ENCODE measurements at places on chromosomes 4 and X.

DNA sequence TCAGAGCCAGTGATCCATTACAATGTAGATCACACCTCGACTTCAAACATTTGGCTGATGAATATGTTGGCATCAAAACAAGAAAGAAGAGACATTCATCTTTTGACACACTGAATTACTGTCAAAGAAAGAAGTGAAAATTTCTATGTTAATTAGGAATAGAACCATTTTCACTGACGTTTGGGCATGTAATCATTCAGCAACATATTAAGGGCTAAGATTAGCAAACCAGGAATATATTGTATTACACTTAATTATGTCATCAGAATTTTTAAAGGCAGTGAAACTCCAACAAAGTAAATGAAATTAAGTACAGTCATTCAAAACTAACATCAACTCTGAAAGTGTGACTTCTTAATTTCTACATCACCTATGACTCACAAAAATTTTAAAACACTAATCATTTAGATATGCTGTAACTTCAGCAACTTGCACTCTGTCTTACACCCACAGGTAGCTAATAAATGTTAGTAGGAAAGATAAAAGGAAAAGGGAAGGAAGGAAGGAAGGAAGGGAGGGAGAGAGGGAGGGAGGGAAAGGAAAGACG, 1.4 kb upstream of the SMR3A start:
- DNase-seq, result no peak

DNA sequence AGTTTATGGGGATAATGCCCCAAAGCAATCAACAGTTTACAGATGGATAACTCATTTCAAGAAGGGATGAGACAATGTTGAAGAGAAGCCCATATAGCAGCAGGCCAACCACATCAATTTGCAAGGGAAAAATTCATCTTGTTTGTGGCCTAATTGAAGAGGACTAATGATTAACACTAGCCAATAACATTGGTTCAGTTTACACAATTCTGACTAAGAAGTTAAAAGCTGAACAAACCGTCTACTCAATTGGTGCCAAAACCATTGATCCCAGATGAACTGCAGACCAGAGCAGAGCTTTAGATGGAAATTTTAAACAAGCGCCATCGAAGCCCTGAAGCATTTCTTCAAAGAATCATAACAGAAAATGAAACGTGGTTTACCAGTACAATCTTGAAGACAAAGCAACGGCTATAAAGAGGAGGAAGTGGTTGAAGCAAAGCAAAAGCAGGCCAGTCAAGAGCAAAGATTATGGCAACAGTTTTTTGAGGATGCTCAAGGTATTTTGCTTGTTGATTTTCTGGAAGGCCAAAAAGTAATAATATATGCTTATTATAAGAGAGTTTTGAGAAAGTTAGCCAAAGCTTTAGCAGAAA, 20.5 kb upstream of the BLTP1 start:
- DNase-seq, result no peak

GRCh38 chrX:16586377-16587112, 63.4 kb upstream of the S100G start:
- no peak for DNase-seq

- no peak for DNase-seq
Observed at GRCh38 chrX:50100188-50100587, 100.6 kb downstream of the AKAP4 start.

- no peak for DNase-seq
Observed at GRCh38 chr4:41069838-41070237, 144.5 kb downstream of the APBB2 start.

DNA sequence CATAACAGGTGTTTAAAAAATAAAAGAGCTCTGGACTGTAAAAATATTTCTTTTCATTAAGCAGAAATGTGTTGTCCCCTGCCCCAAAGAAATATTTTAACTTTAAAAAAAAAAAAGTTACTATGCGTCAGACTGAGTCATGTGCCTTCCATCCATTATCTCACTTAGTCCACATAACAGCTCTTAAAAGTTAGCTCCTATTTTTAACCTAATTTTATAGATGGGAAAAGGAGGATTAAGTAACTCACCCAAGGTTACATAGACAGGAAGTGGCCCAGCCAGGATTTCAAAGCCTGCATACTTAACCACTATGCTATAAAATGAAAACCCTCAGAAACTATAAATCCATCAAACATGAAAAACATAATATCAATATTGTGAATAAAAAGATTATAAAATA, 97.7 kb downstream of the MANBA start:
- DNase-seq, result no peak

DNA sequence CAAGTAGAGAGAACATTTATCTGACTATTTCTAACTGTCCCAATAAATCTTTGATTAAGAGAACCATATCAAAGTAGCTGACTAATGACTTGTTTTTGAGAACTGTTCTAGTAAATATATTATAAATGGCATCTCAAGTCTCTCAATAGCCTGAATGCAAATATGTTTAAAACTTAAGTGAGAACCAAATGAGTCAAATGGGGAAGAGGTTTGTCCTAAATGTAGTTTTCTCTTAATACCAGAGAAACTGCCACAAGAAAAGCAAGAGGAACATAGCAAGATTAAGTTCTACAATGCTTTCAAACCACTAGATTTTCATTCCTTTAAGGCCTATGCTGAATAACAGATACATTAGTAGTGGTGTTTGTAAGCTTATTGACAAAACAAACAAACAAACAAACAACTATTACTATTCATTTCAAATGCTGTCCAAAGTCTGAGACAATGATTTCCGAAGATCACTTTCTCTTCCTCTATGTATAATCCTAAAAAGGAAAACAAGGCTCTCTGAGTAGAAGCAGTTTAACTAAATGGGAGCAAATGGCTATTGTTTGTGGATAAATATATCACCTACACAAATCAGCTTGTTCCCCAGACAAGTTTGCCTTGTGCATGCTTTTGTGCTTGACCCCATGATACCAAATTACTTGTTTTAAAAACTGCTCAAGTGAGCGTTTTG, 408.4 kb upstream of the EMCN start:
- no peak for DNase-seq

DNA sequence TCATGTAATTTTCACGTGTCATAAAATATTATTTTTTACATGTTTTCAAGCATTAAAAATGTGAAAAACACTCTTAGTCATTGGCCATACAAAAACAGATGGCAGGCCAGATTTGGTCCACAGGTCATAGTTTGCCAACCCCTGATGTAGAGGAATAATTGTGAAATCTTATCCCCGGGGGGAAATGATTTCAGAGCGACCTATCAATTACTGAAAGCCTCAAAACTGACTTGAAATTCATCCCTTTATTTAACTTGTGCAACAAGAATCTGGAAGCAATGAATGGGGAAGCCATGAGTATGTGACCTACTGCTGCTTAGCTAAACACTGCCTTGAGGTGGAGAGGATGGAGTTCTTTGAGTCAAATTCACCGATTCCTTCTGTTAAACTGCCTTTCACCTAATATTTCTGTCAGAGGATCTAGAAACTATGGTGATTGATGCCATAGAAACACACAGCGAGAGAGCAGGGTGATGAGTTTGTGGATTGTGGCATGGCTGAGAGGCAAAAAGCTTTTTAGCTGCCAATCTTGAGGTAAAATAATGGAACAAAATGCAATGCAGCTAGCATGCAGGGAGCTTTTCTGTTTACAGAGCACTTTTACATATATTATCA, 30.3 kb upstream of the BRS3 start:
- no peak for DNase-seq

DNA sequence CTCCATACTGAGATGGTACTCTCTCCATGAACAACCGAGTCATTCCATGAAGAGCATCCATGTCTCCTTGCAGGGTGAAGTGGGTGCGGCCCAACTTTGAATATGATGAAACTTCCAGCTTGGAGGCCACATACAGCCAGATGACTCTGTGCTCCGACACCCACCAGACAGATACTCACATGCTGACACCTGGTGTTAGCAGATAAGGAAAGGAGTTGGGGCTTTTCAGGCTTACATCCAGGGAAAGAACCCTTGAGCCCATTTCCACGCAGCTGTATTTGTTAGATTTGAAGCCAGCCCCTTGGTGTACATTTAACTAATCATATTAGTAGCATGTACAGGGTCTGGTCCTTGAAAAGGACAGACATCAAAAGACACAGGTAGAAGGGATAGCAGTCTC, 62.1 kb upstream of the PRRG3 start:
- no peak for DNase-seq

GRCh38 chr4:139188648-139189416, 11.8 kb upstream of the ELF2 start:
- no peak for DNase-seq

GRCh38 chr4:87103691-87104187, 116.7 kb downstream of the KLHL8 start:
- no peak for DNase-seq

DNA sequence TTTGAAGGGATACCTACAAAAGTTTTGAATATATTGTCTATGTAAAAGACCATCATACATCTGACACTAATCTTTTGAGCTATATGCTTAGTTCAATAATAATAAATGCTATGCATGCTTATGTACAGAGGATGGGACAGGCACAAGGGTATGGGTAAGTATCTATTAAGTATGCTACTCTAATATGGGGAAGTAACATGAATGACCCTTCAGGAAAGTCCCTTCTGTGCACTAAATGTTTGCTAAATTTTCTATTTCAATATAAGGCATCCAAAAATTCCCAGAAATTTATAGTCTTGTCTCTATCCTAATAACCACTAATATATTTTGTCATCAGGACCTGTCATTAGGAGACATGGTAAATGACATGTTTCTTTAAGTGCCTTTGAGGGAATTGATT, 19.0 kb downstream of the ATP8A1 start:
- DNase-seq, result no peak

- DNase-seq, result no peak
Observed at GRCh38 chr4:125041372-125041930, 273.3 kb upstream of the FAT4 start.

- no peak for DNase-seq
Observed at GRCh38 chr4:141804836-141805235, 168.5 kb downstream of the IL15 start.

DNA sequence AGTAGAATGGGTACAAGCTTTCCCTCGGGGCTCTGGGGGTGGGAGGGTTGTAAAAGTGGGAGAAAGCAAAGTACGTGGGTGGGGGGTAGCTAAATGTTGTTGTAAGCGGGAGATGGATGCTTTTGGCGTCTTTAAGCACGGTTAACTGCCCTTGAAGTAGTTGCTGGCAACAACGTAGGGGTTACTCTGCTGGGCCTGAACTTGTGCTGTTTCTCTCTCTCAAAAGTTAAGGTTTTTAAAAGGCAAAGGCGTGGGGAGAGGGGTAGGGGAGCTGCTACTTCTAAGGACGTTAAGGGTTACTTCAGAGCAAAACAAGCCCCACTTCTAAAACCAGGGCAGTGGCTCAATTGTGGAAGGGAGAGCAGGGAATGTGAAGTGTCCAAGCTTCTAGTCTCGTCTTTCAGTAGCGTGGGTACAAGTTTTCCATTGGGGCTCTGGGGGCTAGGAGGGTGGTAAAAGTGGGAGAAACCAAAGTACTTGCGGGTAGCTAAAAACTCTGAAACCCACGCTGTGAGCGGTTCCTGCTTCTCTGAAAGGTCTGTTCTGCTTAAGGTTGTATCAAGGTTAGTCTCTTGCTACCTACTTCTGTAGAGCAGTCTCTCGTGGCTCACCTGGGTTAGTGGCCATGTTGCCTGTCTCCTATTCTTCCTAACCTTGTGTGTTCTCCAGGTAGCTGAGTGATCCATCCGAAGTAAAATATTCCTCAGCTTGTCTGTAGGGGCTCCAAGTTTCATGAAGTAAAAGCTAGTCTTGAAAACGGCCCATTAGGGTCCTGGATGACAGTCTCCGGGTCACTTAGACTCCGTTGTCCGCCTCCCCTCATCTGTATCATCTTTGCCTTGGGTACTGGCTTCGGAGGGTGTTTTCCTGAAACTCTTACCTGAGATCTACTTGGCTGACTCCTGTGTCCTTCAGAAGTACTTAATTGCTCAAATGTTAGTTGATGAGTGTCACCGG, 1.7 kb upstream of the WDR1 start:
- no peak for DNase-seq

- DNase-seq, result no peak
Observed at GRCh38 chr4:133263104-133263503, 114.0 kb downstream of the PCDH10 start.

DNA sequence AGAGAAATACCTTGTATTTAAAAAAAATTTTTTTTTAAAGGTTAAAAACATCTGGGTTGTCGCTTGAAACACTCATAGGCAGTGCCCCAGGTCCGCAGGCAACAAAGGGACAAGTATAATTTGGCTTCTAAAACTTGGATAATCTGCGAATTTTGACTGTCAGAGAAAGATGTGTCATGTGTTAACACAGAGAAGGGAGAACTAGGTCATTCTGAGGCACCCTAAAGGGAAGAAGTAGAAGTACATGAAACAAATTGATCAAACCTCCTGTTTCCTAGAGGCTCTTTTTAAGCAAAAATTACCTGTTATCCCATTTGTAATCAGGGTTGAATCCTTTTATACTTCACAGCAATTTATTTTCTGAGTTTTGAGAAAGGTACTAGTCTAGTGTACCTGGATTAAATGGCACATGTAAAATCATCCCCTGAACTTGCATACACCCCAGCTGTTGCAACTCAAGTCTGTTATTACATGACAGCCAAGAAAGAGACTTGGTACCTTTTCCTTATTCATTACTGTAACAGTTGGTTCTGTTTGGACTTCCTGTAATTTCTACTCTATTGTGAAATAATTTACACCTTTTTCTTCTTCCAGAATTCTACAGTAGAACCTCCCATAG, 1.7 kb downstream of the SRD5A3 start:
- DNase-seq, result no peak

DNA sequence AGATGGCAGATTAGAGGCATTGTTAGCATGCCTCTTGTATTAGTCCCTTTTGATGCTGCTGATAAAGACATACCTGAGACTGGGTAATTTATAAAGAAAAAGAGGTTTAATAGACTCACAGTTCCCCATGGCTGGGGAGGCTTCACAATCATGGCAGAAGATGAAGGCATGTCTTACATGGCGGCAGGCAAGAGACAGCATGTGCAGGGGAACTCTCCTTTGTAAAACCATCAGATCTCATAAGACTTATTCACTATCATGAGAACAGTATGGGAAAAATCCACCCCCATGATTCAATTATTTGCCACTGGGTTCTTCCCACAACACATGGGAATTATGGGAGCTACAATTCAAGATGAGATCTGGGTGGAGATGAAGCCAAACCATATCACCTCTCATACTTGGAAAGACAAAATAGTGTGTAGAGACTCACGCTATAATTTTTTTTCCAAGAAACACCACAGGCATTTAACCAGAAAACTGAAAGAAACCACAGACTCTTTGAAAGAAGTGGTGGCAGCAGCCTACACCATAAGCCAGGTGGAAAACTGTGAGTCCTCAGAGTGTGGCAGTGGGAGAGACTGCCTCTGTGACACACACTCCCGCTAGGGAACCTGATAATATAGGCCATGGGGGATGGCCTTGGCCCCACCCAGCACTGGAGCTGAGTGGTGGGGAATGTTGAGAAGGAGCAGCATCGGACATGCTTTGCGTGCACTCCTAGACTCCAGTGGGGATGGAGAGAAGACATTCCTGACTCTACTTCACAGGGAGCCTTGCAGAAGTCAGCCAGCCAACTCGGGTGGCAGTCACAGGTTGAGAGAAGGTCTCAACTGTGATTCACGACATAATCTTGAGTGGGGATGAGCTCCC, 51.5 kb downstream of the SLC2A9 start:
- DNase-seq, result no peak

- no peak for DNase-seq
Observed at GRCh38 chrX:135651647-135652295, 61.7 kb upstream of the CT45A1 start.
